T-cell (primary cell): ENCODE measurements at places on chromosomes 2 and 18.

DNA sequence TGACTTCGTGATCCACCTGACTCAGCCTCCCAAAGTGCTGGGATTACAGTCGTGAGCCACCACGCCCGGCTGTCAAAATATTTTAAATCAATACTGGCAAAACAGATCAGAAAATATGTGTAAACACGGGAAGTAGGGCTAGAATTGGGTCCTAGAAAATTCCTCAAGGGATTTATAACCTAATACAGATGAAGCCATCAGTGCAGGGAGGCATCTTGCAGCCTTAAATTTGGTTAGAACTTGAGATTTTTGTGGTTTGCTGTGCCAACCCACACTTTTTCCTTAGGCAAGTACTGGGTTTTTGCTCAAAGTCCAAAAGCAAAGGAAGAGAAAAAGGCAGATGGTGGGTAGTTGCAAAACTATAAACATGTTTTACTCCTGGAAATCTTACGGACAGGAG lies 33.7 kb upstream of the NFE2L2 start:
- no peak for DNase-seq

- DNase-seq, result no peak
Observed at GRCh38 chr2:53632714-53633113, 134.9 kb upstream of the CHAC2 start.

DNA sequence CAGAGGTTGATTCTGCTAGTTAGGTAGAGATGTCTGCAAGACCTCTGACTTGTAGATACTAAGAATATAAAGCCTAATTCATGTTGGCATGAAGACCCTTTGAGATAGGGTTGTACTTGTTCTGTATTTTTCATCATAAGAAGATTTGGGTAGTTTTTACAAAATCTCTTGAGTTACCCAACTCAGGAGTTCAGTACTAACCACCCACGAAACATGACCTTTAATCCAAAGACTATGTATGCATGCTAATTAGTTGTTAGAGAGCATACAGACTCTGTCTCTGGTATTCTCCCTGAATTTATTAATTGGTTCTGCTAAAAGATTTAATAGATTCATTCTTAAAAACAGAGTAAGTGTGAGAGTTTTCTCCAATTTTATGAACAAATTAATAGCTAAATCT lies 16.9 kb downstream of the PECR start:
- DNase-seq, result no peak

- DNase-seq, result no peak
Observed at GRCh38 chr2:98419544-98419943, 25.1 kb upstream of the INPP4A start.

DNA sequence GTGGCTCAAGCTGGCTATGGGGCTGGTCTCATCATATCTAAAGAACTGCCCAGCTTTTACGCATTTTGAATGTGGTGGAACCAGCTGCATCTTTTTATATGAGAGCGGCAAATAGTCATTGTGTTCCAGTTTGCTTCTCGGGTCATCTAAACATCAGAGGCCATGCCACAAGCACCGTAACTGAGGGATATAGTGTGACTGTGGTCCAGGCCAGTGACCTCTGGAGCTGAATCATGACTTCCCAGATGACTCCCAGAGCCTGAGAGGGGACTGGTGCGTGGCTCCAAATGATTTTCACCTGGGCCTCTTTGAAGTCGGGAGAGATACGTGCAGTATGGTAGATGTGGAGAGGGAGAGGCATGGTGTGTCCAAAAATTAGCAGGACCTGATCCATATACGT lies 271.0 kb downstream of the NEDD4L start:
- no peak for DNase-seq

- no peak for DNase-seq
Observed at GRCh38 chr2:131543385-131543891, 15.8 kb downstream of the CCDC74A start.

DNA sequence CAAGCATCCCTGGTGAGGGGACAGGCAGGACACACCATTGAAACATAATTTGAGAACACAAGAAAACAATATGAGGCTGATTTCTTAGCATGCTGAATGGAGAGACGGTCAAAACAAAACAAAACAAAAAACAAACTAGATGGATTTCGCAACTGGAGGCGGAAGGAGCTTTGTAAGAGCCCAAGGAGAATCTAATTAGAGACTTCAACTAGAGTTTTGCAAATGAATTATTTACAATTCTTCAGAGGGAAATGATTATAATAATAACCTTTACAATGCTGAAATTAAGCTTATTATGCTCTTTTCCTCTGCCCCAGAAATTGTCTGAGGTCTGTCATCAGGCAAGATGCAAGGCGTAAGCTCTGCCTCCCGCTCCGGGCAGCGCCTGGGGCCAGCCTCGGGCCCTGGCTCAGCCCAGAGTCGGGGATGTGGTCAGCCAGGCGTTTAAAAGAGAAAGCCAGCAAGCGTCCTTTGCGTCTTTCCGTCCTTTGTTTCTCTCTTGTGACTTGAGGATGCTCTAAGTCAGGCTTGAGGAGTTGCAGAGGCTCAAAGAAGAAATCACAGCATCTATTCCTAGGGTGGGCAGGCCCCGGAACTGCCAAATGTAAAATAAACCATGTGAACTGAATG lies 139.6 kb downstream of the TWIST2 start:
- DNase-seq, result no peak

GRCh38 chr2:175414882-175415487 lies 233.5 kb upstream of the ATP5MC3 start:
- no peak for DNase-seq

DNA sequence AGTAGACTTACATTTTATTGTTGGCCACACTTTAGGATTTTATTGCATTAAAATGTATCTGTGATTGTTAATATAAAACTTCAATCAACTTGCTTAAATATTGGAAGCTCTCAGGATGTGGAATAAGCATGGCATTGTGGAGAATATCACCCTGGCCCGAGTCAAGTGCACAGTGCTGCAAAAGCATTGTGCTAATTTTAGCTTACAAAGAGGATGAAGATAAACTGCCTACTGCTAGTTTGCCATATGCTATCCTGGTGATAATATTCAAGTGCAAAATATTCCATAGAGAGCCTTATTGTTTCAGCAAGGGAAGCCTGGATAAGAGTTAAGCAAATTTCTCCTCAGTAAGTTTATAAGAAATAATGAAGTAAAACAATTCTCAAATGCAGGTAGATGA lies 54.5 kb downstream of the MEIS1 start:
- DNase-seq, result no peak

DNA sequence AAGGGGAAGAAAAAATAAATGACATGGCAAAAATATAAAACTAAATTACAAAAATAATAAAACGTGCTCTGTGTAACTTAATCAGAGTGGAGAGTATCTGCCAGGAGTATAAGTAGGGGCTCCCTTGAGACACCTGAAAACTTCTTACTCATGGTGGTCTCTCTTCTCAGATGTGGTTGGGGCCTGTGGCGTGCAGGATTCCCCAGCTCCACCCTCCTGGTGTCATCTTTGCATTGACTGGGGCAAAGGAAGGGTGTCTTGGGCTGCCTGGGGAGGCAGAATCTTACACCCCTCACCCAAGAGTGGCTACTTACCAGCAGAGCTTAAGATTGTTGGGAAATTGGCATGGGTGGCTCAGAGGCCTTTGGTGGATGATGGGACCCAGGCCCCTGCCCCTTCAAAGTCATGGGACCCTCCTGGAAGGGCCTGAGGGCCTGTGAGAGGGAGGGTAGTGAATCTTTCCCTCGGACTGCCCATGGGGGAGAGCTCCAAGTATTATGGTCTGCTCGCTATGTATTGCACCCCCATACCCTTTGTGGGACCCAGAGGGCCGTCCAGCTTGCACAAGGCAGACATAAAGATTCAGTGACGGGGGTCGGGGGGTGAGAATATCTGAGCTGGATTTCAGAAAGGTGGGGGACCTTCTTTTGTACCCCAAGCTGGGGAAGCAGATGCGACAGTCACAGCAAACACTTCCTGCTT lies 6.9 kb upstream of the TRAF3IP1 start:
- DNase-seq, result no peak

DNA sequence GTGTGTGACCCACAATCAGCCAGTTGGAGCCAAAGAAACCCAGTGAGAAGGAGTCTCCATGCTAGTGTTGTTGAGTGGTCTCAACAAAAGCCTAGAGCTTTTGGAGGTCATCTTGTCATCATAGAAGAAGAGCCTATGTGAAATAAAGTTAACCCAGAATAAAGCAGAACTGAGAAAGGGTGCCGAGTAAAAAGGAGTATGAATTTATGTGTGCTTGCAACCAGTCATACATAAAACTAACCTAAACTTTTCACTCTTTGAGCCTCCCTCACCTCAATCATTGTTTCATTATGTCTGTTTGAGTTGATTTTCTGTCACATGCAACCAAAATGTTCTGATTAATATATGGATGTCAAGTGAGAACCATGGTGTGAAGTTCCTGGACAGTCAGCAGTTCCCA lies 599.3 kb upstream of the ZEB2 start:
- DNase-seq, result no peak

DNA sequence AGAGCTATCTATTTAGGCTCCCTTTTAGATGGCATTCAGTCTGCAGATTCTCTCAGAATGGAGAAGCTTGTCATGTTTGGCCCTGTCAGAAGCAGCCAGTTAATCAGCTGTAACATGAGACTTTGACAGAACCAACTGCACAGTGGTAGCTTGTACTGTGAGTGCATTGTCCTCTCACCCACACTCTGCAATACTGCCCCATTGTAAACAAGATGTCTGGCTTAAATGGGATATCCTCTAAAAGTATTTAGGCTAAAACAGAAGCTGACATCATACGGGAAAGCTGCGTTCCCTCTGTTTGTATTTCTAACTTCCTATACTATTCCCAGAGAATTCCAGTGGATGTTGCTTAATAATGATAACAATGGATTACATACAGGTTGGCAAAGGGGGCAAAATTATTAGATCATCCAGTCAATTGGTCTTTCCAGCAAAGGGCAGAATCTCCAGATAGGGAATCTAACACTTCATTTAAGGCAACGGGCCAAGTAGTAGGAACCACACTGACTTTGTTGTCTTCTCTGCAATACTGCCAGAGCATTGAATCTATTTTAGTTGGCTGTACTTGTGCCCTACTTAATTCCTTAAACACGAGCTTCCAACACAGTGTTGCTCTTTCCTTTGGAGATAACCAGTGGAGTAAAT lies 15.4 kb upstream of the STAT4 start:
- no peak for DNase-seq

GRCh38 chr2:161417438-161418274 lies 1.6 kb downstream of the TBR1 start:
- no peak for DNase-seq

- DNase-seq, result no peak
Observed at GRCh38 chr2:43519643-43520221, 76.1 kb downstream of the THADA start.

DNA sequence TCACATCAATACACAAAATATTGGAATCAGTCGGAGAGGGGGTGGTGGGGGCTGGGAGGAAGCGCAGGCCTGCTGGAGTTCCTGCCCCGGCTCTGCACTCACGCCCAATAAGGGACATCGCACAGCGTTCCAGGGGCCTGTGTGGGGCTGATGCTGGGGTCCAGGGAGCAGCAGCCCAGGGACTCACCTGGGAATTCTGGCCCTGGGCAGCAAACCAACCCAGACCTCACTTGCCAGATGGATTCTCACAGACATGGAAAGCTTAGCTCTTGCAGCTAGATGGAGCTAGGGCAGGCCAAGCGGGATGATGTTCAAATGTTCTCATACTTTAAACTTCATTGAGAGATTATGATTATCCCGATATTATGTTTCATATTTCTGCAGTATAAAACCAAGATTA lies 266.6 kb upstream of the TANK start:
- DNase-seq, result no peak

DNA sequence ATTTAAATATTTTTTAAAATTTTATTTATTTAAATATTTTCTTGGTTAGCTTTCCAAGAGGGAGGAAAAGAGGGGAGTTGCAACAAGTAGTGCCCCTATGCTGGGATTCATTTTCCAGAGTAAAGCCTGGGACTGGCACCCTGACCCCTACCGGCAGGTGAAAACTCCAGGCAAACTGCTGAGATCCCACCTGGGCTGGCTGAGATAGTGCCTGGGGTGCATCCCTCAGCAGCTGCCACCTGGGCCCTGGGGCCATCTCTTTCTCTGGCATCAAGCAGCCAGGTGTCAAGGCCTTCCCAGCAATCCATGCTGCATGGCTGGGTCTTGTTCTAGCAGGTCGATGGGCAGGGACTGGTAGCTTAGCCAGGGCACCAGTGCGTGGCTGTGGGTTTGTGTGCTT lies 6.6 kb downstream of the SIX2 start:
- no peak for DNase-seq

DNA sequence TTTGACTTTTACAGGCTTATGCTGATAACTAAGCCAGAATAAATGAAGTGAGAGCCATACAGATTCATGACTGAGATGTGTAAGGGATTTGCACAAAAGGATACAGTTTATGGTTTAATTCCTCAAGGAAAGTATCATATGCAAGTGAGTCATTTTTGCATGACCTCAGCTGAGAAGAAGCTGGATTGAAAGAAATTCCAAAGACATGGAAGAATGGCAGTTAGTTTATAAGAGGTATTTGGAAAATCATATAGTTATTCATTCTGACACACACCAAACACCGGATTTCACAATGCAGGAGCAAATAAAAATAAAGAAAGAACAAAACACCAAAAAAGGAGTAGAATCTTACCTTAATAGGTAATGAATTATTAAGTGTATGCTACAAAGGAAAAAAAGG lies 83.2 kb upstream of the RND3 start:
- no peak for DNase-seq

DNA sequence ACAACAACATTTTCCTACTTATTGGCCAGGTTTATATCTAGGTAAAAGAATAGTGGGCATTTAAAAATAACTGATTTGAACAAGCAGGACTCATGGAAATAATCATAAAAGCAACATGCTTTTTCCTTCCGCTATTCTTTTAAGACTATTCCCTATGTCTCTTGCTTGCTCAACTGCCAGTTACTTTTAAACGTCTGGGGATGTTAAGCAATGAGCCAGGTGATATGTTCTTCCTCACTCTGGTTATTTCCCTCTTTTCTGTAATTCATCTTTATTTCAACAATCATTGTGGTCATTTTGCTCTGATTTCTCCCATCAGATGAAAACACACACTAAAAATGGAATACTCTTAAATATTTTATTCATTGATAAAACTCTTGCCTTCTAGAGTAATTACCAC lies 33.4 kb upstream of the SLC8A1 start:
- no peak for DNase-seq

DNA sequence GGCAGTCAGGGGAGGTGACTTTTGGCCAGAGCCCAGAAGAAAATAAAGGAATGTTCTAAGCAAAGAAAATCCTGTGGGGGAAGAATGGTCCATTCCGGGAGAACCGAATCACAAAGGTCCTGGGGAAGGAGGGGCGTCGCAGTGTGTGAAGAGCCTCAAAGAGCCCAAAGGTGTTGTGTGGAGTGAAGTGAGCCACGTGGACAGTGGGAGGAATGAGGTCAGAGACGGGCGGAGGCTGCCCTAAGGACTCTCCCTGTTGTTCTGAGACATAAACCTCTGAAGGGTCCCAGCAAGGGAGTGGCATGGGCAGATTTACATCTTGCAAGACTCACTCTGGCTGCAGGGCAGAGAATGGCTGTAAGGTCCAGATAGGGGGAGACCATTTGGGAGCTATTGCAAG lies 91.3 kb upstream of the SEC11C start:
- DNase-seq, result no peak

GRCh38 chr18:75339936-75340605 lies 87.4 kb downstream of the SMIM21 start:
- DNase-seq, result no peak

GRCh38 chr2:210544831-210545230 lies 11.6 kb upstream of the CPS1 start:
- no peak for DNase-seq
